ENCODE measurements at places on chromosomes 5 and 9. TPM values are rescaled to one million over a fixed set of nuclear protein-coding genes. Genes with fewer than 3 reads are reported as not detected.

DNA sequence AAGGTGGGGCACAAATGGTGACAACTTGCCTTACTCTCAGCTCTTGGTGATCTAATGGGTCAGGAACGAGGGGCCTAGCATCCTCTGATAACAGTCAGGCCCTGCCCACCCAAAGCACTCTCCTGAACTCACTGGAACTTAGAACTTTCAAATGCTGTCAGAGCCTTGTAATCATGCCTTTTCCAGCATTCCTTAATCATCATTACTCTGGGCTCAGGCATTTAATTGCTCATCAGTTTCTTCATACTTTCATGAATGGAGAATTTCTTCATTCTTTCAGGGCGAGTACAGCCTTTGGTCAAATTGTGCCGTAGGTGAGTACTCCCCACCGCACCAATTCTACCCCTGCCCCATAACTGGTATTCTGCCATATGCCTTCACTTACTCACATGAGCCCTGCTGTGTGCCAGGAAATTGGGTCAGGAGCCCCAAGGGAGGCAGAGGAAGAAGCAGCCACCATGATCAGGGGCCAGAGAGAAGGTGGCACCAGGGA lies 30.2 kb upstream of the DUSP1 start:
- no peak for DNase-seq

DNA sequence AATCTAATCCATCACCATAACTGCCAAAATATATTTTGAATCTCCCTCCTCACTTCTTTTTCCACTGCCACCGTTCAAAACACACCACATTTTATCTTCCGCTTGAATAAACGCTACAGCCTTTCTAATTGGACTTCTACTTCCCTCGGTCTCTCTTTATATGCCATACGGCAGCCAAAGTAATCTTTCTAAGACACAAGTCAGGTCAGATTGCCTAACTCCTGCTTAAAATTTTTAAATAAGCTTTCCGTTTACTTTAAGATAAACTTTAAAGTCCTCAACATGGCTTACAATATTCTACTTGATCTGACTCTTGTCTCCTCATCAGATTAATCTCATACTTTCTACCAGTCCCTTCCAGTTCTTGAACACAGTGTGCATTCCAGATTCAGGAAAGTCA lies 9.7 kb downstream of the AFF4 start:
- DNase-seq = no peak

DNA sequence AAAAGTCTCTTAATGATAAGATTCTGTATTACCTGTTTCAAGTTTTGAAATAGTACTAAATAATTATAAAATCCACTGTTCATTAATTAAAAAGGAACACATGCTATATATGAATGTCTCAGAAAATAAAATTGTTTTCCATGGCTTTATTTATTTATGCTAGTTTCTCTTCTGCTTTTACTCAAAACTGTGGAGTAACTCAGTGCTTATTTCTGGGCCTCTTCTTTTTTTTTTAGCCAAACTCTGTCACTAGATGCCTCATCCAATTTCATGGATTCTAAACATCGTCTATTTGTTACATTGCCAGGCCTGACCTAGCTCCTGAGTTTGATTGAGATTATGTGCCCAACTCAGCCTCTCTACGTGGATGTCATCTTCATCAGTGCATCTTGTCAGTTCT lies 1509.7 kb downstream of the MAT2B start:
- no peak for DNase-seq

DNA sequence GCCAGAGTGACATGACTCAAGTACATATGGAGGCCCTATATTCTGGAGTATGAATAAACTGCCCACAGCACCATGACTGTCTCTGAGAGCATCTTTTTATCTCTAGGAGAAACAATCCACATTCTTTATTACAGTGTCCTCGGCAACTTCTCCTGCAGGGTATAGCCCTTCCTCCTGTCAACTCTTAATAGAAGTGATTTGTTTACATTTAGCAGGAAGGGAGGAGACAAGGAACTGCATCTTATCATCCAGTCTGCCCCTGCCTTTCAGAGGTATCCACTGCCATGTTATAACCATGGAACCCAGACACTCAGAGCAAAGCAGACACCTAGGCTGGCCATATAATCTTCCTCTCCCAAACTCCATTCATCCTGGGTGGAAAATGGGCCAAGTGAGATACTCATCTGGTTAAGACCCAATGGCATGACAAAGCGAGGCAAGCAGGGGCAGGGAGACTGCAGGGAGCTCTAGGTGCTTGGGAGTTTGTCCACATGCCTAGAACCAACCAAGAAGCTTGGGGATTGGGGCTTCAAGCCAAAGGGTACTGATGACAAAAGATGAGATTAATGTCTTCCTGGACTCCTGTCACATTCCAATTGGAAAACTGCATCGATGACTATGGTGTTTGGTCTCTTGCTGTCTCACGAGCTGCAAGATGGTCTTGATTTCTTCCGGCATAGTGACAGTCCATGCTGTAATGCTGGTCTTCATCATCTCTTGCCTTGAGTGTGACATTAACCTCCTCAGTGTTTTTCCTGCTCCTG lies 620.5 kb upstream of the KLF4 start:
- DNase-seq = no peak

GRCh38 chr5:159619826-159620225 lies 289.5 kb upstream of the IL12B start:
- DNase-seq = no peak

DNA sequence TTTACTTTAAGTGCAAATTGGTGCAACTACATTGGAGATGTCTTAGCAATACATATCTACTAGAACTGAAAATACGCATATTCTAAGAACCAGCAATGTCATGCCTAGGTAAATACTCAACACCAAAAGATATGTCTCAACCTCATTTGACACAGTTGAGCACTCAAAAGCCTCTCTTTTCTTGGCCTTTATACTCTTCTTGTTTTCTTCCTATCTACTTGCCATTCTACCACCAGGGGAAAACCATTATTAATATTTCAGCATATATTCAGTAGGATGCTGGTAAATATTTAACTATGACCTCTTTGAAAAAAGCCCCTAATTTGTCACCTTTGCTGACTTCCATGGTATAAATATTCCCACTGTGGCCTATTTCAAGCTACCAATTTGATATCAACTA lies 443.8 kb downstream of the LRRC70 start:
- DNase-seq = no peak

GRCh38 chr9:133632806-133633680 lies 3.1 kb upstream of the DBH start:
- no peak for DNase-seq

- no peak for DNase-seq
These were observed 5.9 kb downstream of the NINJ1 start for GRCh38 chr9:93128011-93128714.

GRCh38 chr5:86909418-86910295 lies 291.9 kb downstream of the COX7C start:
- no peak for DNase-seq

GRCh38 chr5:111641533-111642233 lies 115.3 kb downstream of the NREP start:
- DNase-seq = no peak

DNA sequence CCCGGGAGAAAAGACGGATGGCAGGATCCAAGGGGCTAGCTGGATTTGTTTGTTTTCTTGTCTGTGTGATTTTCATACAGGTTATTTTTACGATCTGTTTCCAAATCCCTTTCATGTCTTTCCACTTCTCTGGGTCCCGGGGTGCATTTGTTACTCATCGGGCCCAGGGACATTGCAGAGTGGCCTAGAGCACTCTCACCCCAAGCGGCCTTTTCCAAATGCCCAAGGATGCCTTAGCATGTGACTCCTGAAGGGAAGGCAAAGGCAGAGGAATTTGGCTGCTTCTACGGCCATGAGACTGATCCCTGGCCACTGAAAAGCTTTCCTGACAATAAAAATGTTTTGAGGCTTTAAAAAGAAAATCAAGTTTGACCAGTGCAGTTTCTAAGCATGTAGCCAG lies 94.2 kb downstream of the SYK start:
- no peak for DNase-seq

GRCh38 chr5:60446917-60447316 lies 253.0 kb downstream of the DEPDC1B start:
- no peak for DNase-seq

Gene GPR151
- total RNA-seq = not detected

Gene FRRS1L
- total RNA-seq = 0.78 TPM

Gene LCP2
- 0.38 TPM for total RNA-seq

Gene MLANA
- not detected for total RNA-seq

All from GM23338 (cell line).